Tibial nerve (tissue), 4 donors: ENCODE measurements at places on chromosomes 3 and 15. TPM values are rescaled to one million over a fixed set of nuclear protein-coding genes. Genes with fewer than 3 reads are reported as not detected.

GRCh38 chr15:48966595-48967301 is 3.0 kb upstream of the SHC4 start:
- DNase-seq: no peak

DNA sequence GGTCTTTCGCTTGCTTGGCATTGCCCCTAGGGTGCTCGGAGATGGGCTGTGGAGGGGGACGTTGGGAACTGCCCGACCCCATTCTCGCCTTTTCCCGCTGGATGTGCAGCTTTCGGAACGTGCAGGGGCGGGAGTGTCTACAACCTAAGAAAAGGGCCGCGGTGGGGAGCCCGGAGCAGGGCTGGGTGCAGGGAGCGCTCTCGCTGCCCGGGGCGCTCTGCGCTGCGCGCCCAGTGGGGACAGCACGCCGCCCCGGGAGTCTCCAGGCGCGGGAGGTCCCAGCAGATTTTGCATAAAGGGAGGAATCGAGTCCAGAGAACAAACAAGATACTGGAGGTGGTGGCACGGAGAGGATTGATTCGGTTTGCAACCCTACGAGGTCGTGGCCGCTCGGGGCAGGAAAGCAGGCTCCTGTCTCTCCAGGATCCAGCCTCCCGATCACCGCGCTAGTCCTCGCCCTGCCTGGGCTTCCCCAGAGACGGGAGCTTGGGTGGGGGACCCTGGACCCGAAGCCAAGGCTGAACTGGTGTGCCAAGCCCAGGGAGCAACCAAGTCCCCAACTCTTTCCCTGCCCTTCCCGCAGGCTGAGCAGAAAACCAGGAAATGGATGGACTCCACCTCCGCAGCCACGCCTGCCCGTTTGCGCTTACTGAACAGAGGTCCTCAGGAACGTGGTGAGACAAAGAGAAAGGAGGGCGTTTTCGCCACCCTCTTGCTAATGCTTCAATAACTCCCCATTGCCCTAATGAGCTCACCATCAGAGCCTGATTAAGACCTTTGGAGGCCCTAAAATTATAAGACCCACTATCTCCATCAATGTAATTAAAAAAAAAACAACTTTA is 59.7 kb downstream of the NOX5 start:
- no peak for DNase-seq

Gene LIPH
- total RNA-seq: not detected

- no peak for DNase-seq
These were observed 250.9 kb upstream of the SEMA6D start for GRCh38 chr15:47466357-47466756.

GRCh38 chr15:77060546-77060945 is 10.4 kb downstream of the TSPAN3 start:
- no peak for DNase-seq

- DNase-seq: no peak
These were observed 503 bp downstream of the HLTF start for GRCh38 chr3:149085828-149086231.

Gene MEIS2
- 15.7 TPM for total RNA-seq

GRCh38 chr15:38061856-38062649 is 127.6 kb downstream of the TMCO5A start:
- no peak for DNase-seq

DNA sequence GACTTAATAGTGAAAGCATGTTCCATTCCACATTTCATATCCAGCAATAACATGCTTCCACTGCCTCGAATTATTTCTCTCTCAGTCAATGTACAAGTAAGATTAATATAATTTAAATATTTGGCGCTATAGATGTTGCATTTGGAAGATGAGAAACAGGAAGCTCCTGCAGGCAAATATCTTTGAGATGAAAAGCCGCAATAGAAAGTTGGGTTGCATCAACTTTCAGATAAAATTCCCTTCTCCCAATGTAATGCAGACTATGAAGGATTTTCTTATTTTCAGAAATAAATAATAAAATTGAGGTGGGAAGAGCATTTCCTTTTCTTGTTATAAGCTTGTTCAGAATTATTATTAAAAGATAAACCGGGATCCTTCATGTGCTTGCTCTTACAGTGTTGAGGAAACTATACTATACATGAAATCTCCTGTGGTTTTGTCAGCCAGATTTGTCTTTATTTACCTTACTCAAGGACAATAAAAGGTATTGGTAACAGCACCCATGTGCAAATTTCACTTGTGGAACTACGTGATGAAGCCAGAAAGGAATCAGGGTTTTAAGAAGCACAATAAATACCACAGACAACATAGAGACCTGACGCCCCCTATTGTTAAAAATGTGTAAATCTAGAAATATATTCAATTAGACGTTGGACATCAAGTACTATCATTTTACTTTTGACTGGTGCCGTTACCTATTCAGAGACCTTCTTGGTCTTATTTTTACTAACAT is 307.0 kb downstream of the ARPP21 start:
- no peak for DNase-seq

DNA sequence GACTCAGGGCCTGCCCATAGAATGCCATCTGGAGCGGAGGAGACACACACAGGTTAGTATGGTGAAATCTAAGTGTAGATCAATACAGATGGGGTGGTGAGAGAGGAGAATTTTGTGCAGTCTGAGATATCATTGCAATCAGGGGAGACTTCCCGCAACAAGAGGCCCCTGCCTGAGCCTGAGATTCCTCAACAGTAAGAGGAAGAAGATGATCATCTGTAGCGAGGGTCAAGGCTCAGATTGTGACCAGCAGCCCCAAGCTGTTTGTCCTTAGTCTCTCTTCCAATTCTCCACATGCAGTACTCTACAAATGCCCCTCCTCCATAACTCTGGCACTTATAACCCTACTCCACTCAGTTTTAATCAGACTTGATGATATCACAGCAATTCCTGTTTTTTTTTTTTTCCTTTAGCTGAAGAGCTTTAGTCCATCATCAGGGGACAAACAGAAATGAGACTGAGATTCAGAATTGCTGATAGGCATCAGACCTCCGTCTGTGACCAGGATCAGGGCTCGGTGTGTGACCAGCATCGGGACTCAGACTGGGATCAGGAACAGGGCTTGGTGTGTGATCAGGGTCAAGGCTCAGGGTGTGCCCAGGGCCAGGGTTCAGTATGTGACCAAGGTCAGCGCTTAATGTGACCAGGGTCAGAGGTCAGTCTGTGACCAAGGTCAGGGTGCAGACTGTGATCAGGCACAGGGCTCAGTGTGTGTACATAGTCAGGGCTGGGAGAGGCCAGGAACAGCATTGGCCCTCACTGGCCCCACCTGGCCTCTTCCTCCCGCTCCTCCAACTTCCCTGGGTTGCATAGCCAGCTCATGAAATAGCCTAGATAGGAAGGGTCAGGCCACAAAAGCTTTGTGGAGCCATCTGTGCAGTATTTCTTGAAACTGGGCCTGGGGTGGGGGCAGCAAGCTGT is 14.1 kb downstream of the LOXL1 start:
- DNase-seq: no peak

DNA sequence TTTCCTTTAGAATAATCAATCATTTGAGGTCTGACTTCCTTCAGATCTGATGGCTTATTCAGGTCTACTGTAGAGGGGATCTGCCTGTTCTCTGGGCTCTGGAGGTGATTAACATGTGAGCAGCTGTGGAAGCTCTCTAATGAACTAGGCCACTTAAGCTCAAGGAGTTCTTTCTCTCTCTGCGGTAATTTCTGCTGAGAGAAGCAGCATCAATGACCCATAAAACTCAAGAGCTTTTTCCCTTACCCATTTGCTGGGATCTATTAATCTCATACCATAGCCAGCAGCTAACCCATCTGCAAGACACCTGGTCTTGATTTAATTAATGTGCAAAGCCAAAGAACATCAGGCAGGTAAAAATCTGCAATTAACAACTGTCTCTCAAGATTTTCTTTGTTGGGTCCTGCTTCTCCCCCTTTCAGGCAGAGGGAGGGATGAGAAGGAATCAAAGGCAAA is 73.2 kb upstream of the DLG1 start:
- no peak for DNase-seq

DNA sequence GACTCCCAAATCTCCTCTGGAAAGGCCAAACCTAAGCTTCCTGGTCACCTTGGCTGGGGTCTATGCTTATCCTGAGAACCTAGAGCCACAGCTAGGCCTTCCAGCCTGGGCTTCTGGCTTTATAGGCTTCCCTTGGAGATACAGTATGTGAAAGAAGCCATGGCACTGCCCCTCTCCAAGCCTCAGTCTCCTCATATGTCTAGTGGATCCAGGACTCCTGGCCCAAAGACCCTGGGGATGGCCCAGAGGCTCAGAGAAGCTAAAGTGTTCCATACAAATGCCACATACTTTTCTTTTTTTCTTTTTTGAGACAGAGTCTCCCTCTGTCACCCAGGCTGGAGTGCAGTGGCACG is 8.6 kb downstream of the ACAA1 start:
- no peak for DNase-seq

DNA sequence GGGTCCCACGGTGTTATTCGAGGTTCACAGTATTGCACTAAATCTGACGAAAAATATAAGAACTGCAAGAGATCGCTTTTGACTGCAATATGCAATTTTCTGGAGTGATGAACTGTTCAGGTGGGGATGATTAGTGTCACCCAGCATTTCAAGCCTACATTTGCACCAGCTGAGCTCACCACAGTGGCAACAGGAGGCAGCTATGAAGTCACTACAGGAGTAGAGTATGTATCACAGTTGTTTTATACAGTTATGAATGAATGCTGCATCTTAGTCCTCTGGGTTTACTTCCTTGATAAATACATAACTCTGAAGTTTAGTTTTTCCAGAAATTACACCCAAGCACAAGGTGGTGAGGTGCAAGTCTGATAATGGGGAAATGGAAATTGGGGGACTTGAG is 69.6 kb downstream of the CHSY1 start:
- DNase-seq: no peak

GRCh38 chr15:76293361-76293760 is 17.9 kb downstream of the ETFA start:
- DNase-seq: no peak

Gene CCDC12
- total RNA-seq: 55.3 TPM

Gene RPL15
- 1,296 TPM for total RNA-seq

DNA sequence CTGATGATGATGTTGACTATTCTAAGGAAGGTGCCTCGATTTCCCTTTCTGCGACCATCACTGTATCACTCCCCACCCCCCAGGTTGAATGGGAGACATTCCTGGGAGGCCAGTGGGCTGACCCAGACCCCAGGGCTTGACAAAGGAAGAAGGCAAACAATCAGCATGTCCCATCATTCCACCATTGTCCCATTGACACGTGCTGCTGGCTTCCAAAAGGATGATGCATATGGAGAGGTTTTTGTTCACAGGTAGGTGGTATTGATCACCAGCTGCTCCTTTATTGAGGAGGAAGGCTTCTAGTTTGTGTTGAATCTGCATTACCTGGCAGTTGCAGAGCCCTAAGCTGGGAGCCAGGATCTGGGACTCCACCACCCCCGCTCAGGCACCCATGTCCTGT is 30.4 kb downstream of the RASGRF1 start:
- DNase-seq: no peak

DNA sequence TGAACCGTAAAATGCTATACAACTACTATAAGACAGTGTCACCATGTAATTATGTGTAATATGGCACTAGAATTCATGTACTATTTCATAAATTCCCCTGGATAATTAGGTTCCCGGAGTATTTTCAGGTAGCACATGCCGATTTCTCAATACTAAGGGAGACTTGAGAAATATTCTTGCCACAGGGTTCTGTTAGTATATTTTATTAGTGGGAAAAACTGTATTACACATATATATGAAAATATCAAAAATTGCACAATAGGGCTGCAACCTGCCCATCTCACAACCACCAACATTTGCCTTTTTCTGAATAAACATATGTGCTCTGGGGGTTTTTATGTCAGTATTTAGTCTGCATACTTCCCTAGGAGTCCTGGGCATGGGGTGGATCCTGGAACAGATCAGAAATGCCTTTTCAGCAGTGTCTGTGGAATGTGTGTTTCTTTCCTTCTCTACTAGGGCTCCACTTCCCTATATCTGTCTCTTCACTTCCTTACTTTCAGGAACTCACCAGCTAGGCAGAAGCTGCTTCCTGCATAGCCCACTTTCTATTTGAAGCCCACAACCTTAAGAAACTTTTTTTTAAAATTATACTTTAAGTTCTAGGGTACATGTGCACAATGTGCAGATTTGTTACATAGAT is 87.5 kb downstream of the RPL39L start:
- no peak for DNase-seq

Gene PTPRG
- 112 TPM for total RNA-seq

- DNase-seq: no peak
These were observed 2.5 kb downstream of the TTBK2 start for GRCh38 chr15:42918047-42918446.
